ENCODE measurements at places on chromosomes 1 and 21.
A peak's percentile ranks its signal among the peaks of the same experiment; 100 is the strongest.

DNA sequence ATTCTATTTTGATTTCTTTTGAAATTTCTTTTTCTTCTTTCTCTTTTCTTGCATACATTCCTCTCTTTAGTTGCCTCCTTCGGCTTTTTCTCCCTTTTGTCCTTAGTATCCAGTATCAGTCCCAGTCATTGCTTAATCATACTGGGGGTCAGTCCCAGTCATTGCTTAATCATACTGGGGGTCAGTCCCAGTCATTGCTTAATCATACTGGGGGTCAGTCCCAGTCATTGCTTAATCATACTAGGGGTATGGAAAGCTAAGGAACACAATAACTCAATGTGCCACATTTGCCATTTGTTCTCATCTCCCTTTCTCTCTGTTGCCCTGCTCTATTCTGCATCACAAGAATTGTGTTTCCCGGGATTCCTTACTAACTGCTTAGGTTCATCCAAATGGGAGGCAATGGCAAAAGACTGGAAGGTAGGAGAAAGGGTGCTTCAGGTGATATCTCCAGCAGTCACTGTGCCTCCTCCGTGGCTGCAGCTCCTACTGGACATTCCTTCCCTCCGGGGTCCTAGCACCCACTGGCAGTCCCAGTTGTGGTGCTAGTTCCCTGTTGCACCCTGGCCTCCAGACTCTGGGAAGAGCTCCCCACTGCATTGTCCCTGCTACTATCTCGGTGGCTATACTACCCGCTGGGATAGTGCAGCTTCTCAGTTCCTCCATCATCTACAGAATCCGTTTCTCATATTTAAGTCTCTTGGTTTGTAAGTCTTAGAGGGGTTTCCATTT, 32.6 kb upstream of the LAMC1 start:
- DNase-seq = no peak

DNA sequence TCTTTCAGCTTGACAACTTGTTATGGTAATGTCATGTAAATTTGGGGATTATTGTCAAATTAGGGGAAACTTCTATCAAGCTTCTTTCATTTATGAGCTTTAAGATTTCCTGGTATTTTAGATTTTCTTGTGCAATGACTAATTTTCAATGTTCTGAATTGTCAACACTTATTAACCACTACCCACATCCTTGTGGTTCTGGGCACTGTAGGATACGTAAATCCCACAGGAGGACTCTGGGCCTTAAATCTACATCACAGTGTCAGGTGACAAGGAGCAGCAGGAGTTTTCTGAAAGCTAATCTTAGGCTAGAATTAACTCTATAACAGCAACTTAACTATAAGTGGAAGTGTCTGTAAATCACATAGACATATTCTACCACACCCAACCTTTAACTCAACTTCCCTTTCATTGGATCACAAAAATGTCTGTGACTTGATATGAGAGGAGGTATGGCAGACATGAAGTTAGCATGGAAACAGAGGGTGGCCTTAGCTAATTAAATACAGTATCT, 397.7 kb downstream of the HLX start:
- no peak for DNase-seq

DNA sequence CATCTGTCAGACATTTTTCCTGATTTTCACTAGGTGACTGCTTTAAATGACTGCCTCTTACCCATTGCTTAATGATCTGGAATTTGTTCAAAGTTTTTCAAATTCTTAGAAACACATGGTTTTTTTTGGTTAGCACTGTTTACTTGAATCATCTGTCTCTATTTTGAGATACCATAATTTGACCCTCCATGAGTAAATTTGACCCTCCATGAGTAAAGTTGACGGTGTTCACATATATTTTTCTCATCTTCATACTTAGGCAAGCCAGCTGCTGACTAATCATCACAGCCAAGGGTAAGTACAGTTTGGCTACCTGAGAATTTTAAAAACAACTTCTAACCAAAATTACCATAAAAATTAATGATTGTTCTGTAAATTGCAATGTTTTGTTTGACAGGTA, 586.5 kb downstream of the PTBP2 start:
- no peak for DNase-seq

DNA sequence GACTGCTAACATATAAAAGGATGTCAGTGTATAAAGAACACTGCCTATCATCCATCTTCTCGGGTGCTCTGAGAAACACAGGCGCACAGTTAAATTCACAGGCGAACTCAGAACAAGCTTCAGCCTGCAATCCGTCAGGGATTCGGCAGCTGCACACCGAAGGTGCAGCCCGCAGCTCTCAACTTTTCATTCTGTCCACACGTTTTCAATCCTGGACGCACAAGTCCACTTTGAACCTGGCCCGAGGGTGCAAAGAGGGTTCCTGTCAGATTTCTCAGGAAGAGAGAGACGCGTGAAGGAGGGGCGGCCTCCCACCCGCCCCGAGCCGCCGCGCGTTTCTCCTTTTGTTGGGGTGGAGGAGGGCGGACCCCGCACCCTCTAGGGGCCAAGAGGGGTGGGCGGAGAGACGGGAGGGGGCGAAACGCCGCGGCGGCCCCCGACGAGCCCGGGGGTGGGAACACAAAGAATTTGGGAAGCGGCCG, 724 bp downstream of the DOCK7 start:
- DNase-seq = no peak

- DNase-seq = no peak
Observed at GRCh38 chr1:98920441-98921110, 84.1 kb downstream of the PLPPR5 start.

GRCh38 chr1:31507676-31508530, 68.4 kb upstream of the TINAGL1 start:
- no peak for DNase-seq

- peak; percentile 78 for DNase-seq
Observed at GRCh38 chr1:115679141-115679611, 37.4 kb downstream of the VANGL1 start.

GRCh38 chr1:42886800-42887199, 40.4 kb downstream of the ZNF691 start:
- no peak for DNase-seq

GRCh38 chr21:29318354-29318753, 19.6 kb downstream of the BACH1 start:
- DNase-seq = no peak

- DNase-seq = no peak
Observed at GRCh38 chr1:226541631-226542622, 6.6 kb upstream of the STUM start.

DNA sequence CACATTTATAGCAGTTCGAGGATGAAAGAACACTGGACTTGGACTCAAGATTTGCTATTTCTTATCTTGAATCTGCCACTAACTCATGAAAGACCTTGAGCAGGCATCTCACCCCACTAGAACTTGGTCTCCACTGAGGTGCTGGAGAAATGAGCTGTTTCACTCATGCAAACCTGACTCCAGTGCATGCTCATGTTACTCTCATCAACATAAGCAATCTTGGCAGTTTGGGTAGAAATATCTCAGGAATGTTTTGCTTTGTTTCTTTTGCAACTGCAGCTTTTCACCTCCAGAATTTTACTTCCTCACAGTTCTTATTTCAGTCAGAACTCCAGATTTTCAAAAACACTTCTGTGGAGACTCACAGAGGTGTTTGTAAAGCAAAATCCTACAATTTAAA, 46.2 kb upstream of the DAB1 start:
- DNase-seq = no peak

GRCh38 chr21:42437786-42438185, 34.1 kb downstream of the UBASH3A start:
- DNase-seq = no peak

DNA sequence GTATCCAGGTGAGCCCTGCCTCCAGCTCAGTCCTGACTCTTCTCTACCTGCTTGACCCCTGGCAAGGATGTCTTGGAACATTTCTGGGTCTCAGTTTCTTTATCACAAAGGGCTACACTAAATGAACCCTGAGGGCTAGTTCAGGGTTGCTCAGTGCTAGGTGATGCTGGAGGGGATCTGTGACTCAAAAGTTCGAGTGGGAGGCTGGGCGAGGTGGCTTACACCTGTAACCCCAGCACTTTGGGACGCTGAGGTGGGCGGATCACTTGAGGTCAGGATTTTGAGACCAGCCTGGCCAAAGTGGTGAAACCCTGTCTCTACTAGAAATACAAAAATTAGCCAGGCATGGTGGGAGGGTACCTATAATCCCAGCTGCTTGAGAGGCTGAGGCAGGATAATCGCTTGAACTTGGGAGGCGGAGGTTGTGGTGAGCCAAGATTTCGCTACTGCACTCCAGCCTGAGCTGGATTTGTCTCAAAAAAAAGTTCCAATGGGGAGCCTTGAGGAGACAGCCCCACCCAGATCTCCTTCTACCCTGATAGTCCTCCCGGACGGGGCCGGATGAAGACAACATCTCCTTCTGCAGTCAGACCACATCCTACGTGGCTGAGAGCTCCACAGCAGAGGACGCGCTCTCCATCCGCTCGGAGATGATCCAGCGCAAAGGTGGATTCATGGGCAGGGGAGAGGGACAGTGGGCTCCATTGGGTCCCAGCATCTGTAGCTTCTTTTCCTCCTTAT, 48.9 kb downstream of the YARS1 start:
- no peak for DNase-seq

- no peak for DNase-seq
Observed at GRCh38 chr1:245953876-245954660, 553.0 kb downstream of the SMYD3 start.

DNA sequence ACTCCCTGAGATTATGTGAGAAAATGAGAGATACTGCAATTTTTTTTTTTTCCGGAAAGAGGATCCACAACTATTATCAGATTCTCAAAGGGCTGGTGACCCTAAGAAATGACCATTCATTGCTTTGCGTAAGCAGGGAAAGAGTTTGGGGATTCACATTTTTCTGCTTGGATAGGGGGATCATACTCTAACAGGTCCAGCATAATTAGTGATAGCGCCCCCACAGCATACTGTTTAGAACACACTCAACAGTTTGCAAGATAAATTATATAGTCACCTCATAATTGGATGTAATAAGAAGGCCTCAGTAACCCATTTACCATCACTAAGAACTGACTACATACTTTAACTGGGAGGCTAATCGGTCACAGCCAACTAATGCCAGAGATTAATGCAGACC, 1.9 kb downstream of the CCT3 start:
- no peak for DNase-seq

DNA sequence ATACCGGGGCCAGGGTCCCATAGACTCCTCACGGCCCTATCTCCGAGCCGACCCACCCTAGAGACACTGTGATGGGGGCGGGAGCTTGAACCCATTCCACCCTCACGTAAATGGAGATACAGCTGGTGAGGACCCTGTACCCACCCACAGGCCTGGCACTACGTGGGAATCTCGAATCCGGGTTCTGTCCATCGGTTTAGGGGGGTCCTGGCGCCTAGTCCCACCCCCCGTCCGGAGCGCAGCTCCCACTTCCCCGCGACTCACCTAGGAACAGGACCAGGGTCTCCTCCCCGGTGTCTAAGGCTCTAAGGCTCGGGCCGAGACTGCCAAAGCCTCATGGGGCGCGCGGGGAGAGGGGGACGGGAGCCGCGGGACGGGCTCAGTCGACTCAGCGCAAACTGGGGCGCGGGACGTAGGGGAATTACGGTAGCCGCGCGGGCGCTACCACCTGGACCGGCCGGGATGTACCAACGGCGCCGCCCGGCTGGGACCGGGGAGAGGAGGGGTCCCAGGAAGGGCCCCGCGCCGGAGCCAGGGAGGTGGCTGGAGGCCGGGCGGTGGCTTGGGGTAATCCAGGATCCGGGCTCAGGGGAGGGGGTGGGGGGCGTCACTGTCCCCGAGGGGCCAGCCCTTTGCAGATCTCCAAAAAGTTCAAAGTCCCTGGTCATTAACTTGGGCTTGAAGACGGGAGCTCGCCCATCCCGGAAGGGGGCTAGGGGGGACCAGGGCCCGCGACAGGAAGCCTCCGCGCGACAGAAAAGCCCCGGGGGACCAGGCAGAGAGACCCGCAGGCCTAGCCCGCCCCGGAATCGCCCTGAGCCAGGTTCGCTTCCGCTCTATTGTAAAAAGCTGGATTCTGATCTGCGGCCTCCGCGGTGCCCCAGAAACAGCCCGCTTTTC, 1.0 kb downstream of the PLEKHG5 start:
- DNase-seq = no peak

GRCh38 chr1:168469690-168470089, 74.1 kb downstream of the XCL2 start:
- DNase-seq = peak; percentile 79

DNA sequence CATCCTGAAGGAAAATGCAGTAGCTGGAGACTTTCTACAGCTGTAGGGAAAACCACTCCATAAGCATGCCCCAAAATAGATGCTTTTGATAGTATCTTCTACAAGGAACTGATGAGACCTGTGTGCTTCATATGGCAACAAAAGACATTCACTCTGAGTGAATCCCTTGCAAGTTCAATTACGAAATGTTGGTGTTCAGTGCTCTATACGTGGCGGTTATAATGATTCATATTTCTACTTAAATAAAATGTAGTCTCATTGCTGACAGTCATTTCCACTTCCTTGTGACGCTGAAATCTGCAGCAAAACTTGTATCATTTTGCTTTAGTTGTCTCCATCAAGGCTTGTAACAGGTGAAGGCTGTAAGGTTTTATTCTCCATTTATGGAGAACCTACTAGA, 20.6 kb downstream of the TOR1AIP2 start:
- no peak for DNase-seq

GRCh38 chr21:35208810-35209517, 159.9 kb upstream of the RUNX1 start:
- DNase-seq = no peak

DNA sequence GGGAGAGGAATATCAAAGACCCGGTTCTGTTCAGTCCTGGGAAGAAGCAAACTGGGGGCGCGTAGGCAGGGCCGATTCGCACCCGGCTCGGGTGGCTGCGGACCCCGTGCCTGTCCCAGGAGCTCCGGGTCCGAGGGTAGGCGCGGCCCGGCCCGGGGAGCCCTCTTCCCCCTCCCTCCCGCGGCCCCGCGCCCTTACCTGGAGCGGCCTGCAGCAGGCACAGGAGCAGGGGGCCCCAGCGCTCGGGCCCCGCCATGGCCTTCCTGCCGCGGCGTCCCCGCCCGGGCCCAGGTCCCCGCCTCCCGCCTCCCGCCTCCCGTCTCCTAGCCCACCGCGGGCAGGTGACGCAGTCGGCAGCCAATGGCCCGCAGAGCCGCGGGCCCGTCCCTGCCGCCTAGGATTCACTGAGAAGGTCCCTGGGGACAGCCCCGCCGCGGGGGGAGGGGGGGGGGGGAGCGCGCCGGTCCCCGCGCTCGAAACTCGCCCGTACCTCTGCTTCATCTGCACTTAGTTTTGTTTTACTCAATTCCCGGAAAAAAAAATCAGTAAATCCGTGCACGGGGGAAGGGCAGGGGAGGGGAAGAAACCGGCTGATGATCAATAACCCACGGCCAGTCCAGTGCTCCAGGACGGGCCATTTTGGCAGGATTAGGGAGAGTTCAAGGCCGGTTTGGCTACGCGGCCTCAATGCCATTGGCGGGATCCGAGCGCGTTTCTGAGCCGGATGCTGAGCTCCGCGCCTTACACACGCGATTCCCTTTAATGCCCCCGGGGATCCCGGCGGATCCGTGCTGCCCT, at the start of gene IFNLR1:
Gene IFNLR1 (minus strand): TSS at position 297 of the 798 bp plus-strand sequence. CDS start 41 bp downstream, at position 256.
- no peak for DNase-seq

DNA sequence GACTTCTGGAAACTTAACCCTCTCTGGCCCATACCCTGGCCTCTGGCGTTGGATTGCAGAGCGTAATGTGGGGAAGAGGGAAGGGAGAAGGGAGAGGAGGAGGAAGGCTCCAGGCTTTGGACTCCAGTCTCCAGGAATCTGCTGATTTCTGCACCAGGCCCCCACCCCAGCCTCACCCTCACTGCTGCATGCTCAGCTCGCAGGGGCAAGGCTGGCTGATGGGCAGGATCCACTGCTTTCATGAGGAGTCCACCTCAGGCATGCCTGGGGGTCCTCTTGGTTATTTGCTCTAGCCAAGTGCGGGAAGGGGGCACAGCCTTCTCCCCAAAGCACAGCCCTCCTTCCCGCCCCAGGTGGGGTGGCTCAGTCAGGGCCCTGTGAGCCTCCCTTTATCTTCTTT, 3.7 kb downstream of the OLFML3 start:
- DNase-seq = no peak

Data from coronary artery (tissue), 2 donors.